Type B pancreatic cell (in vitro differentiated cells): ENCODE measurements at places on chromosomes 7 and 10.

GRCh38 chr7:26208040-26208439 lies 6.5 kb downstream of the CBX3 start:
- DNase-seq, result no peak

- no peak for DNase-seq
Observed at GRCh38 chr7:155363852-155364600, 66.3 kb downstream of the INSIG1 start.

DNA sequence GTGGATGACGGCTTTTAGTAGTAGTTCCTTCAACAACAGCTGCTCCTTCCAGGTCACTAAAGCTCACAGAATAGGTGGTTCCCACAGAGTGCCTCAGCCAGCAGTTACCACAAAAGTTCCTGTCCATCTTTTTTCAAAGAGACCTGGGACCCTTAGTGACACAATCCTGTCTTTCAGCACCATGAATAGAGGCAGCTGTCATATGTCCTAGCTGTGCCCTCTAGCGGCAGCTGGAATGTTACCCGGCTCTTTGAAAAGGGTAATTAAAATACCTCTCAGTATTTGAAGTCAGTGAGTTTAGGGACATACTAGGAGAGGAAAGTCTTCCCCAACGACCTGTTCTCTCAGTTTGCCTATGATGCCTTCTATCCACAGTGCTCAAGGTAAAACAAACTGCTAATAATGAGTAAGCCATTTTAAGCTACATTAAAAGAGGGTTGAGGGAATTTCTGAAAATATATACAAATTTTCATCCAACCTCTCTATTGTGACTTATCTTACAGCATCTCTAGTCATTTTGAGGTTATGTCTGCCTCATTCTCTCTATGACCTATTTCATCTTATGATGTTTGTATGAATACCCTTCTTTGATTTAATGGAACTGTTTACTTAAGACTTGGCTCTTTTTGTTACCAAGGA lies 290.8 kb downstream of the NXPH1 start:
- DNase-seq, result no peak

- no peak for DNase-seq
Observed at GRCh38 chr10:48309711-48310226, 3.3 kb downstream of the MAPK8 start.

GRCh38 chr10:70192326-70192968 lies 22.1 kb upstream of the SAR1A start:
- no peak for DNase-seq

- no peak for DNase-seq
Observed at GRCh38 chr10:24944512-24945255, 7.7 kb downstream of the PRTFDC1 start.

DNA sequence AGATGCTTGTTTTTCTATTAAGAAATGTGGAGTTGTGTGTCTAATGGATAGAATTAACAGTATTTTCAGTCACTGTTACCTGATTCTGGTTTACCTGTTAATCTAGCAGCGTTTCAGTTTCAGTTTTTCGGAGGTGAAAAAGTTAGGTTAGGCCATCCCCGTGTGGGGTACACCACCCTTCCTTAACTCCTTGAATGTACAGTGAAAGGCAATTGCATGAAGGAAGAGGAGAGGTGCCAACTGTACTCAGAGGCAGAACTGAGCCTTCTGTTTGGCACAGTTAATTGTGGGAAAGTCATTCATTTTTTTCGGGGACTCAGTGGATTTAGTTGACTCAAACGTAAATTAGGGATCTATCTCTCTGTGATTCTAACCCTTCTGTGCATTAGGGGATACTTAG lies 35.5 kb downstream of the RPA3 start:
- DNase-seq, result no peak

DNA sequence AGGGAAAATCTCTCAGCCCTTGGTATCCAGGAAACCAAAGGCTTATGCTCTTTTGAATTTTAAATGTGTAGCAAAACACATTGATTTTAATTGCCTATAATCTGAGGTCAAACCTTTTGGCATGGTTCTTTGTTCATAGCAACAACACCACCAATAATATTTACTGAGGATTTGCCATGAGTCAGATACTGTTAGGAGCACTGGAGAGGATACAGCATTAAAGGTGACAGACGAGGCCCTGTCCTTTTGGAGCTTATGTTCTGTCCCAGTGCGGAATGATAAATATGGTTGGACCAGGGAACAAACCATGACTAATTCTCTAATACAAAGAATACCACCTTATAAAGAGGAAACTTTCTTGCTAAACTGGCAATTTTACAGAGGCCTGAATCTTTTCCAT lies 176.6 kb downstream of the CTNNA3 start:
- DNase-seq, result no peak
